ENCODE measurements at places on chromosomes 6 and 20. TPM values are rescaled to one million over a fixed set of nuclear protein-coding genes. Genes with fewer than 3 reads are reported as not detected.

Gene LY6G6C
- not detected for total RNA-seq

Gene RAMACL
- total RNA-seq, result 1.9 TPM

Gene ATP5F1E
- total RNA-seq, result 11.2 TPM

Gene CYP24A1
- not detected for total RNA-seq

Gene GRM1
- 0.05 TPM for total RNA-seq

Gene SEMG1
- total RNA-seq, result not detected

Gene PLTP
- total RNA-seq, result 95.9 TPM

Gene PRKN
- total RNA-seq, result 3.1 TPM

Gene RING1
- total RNA-seq, result 22.6 TPM

Gene TRIM15
- not detected for total RNA-seq

Gene EGFL8
- 5.7 TPM for total RNA-seq

Gene BTN1A1
- not detected for total RNA-seq

Gene PRSS16
- 26.5 TPM for total RNA-seq

Gene TSHZ2
- total RNA-seq, result 23.5 TPM

Gene BPI
- total RNA-seq, result 0.66 TPM

Gene LGSN
- not detected for total RNA-seq

Gene EYS
- total RNA-seq, result 0.12 TPM

Gene UBE2C
- 0.85 TPM for total RNA-seq

Gene BPIFA1
- total RNA-seq, result not detected

Gene DDX27
- 18.1 TPM for total RNA-seq

Gene FABP7
- total RNA-seq, result not detected

Gene BMP5
- 0.32 TPM for total RNA-seq

Gene BTNL2
- total RNA-seq, result not detected

Gene FAM83C
- not detected for total RNA-seq

Gene RAB23
- 4.5 TPM for total RNA-seq

Gene ZSCAN26
- total RNA-seq, result 5.5 TPM

Gene CST2
- not detected for total RNA-seq

Gene PRR18
- 0.12 TPM for total RNA-seq

Gene NKX2-4
- not detected for total RNA-seq

Gene OVOL2
- total RNA-seq, result 4.4 TPM

Gene SPATS1
- total RNA-seq, result not detected

Gene SLC22A7
- total RNA-seq, result not detected

Gene HLA-DRB5
- 6.7 TPM for total RNA-seq

Gene TCFL5
- total RNA-seq, result 4.5 TPM

Gene RHAG
- total RNA-seq, result not detected

Gene DUSP15
- 0.93 TPM for total RNA-seq

Gene ANKRD66
- not detected for total RNA-seq

Gene NHLRC1
- total RNA-seq, result 1.2 TPM

Gene CRISP3
- total RNA-seq, result 35.4 TPM

Gene SLC16A10
- total RNA-seq, result 28.2 TPM

Gene PRND
- not detected for total RNA-seq

Gene HLA-DRA
- 60.4 TPM for total RNA-seq

Gene PPP1R10
- 50.2 TPM for total RNA-seq

Gene PPP1R16B
- 1.4 TPM for total RNA-seq

Gene TREML1
- total RNA-seq, result not detected

Gene TCP11
- total RNA-seq, result not detected

Gene RCAN2
- 3.8 TPM for total RNA-seq

Gene ADGB
- total RNA-seq, result not detected
